Cerebellar cortex (tissue), 1 donor: ENCODE measurements at places on chromosomes 12 and 14.

- DNase-seq: no peak
These were observed 29.3 kb upstream of the BATF start for GRCh38 chr14:75492832-75493591.

- DNase-seq: no peak
These were observed 38.1 kb downstream of the SMOC1 start for GRCh38 chr14:69917287-69917686.

DNA sequence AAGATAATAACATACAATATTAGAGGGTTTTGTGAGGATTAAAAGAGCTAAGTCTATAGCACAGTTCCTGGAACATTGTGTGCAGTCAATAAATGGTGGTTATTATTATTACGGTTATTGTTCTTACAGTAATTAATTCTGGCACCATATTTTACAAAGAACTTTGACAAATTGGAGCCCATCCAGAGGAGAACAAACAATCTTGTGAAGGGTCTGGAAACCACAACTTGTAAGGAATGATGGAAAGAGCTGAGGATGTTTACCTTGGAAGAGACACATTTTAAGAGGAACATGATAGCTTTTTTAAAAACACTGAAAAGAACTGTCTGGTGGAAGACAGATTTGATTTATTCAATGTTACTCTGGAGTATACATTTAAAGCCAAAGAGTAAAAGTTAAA is 150.5 kb upstream of the KRR1 start:
- DNase-seq: no peak

GRCh38 chr14:35133542-35134328 is 11.4 kb downstream of the PRORP start:
- DNase-seq: no peak

DNA sequence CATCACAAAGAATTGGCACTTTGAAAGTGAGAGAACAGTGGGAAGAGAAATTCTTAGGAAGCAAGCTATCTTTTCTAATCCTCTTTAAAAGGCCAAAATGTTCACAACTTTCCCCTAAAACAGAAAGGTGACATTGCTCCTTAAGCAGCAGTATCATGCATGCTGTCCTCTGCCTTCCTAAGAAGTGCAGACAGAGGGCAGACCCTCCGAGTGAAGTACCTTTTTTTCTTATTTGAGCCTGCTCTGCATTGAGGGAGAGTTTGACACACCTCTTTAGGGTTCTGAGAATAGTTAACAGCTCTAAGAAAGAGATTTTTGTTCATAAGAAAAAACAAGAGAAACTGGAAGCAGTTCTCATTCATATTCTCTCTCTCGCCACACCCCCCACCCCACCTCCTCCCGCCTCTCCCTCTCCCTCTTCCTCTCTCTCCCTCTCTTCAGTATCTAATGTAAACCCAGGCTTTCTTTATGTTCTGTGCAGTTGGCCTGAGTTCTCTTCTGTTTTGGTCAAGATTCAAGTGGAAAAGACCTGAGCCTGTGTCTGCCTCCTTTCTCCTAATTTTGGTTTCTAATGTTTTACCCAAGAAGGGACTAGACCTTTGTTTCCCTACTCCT is 709.1 kb downstream of the DIO2 start:
- no peak for DNase-seq

DNA sequence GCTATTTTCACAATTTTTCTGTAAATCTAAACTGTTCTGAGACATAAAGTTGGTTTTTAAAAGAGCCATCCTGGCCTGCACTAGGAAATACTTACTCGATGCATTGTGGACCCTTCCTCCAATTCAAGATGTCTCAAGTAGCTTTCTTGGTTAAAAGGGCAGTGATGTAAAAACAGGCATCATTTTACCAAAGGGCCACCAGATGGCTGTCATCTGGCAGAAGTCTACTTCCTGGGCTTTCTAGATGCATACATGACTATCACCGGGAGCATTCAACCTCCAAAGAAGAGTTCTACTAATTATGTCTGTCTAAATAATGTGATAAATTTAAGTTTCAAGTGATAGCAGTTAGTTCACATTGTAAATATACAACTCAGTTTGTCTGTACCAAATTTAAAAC is 96.8 kb upstream of the FRMD6 start:
- DNase-seq: no peak

DNA sequence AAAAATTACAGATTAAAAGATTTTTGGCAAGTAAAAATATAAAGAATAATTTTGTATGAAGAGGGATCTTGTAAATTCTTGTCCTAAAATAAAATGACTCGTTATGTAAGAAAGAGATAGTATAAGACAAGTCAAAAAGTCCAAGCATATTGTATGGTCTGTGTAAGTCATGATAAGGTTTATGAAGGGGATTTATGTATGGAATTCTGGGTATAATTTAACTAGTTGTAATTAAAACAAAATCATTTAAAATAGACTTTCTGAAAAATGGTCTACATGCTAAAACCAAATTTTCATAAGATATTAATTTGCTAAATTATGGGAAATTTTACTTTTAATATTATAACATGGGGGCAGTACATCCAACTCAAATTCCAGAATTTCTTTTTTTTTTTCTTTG is 17.6 kb upstream of the PEX5 start:
- no peak for DNase-seq

GRCh38 chr14:90724866-90725265 is 91.4 kb downstream of the TTC7B start:
- no peak for DNase-seq

- DNase-seq: no peak
These were observed 362.2 kb upstream of the SFSWAP start for GRCh38 chr12:131348646-131349045.

GRCh38 chr14:54040846-54041245 is 84.2 kb upstream of the BMP4 start:
- DNase-seq: no peak

DNA sequence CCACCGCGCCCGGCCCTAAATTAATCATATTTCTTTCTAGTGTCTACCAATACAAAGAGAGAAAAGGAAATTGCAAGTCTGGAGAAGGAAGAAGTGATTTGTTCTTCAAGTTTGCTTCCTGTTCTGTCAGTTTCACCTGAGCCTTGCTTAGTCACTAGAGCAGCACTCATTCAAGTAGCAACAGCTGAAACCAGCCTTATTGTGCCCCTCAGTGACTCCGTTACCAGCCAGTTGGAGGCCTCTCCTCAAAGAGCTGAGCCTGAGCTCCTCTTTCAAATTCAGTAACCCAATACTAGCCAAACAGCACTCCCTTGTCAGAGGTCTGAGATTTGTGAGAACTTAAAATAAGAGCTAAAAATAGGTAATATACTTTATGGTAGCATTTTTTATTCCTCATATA is 17.4 kb downstream of the PAWR start:
- no peak for DNase-seq

DNA sequence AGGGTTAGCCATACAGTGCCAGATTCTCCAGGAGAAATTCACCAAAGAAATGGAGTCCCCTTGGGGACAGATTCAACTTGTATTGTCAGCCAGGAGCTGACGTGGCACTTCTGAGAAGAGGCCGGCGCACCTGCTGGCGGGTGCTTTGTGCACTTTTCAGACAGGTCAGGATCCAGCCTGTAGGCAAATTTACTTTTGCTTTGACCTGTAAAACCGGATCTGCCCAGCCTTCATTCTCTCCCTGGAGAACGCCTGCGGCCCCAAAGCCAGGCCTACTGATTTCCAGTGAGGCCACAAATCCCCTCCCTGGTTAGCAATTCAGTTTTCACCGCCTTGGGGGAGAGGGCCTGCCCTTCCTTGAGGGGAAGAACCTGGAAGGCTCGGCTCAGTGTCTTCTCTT is 17.4 kb downstream of the P2RX4 start:
- no peak for DNase-seq

DNA sequence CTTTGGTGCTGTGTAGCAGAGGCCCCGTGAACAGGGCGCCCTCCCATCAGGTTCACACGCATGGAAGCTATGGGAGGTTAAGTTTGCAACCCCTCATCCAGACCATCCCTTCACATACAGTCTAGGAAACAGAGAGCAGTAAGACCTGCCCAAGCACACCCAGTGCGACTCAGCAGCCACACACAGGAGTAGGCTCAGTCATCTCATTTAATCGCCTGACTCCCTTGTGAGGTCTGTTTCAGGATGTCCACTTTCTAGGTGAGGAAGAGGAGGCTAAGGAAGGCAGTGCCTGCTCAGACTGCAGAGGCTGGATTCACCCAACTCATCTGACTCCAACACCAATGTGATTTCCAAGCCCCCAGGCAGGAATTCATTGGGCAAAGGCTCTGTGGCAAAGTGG is 11.9 kb downstream of the BDKRB1 start:
- DNase-seq: no peak

DNA sequence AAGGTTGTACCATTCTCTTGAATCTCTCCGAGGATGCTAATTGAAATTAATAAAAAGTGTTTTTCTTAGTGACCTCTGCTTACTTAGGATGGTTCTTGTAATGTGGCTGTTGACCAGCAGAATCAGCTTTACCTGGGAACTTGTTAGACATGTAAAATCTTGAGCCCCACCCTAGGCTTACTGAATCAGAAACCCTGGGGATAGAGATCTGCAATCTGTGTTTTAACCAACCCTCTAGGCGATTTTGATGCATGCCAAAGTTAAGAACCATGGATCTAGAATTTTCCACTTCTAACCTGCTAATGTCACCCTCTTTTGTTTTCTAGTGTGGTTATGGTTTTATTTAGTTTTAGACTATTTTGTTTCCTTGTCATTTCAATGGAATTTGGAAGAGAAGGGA is 6.5 kb downstream of the NUBPL start:
- no peak for DNase-seq

DNA sequence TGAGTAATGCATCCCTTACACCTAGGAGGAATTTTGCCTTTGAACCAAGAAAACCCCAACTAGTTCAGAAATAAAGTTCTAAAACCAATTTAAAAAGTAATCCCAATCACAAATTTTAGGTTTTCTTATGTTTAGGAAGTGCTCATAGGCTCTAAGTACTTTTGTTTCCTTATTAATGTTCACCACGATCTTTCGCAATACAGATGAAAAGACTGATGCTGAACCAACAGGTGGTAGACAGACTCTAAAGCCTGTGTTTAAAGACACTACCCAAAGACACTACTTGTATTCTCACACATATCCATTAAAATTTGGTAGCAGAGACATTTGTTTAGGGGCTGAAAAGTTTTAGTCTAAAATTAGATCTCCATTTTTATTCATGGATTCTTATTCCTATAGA is 10.6 kb upstream of the PHLDA1 start:
- no peak for DNase-seq

DNA sequence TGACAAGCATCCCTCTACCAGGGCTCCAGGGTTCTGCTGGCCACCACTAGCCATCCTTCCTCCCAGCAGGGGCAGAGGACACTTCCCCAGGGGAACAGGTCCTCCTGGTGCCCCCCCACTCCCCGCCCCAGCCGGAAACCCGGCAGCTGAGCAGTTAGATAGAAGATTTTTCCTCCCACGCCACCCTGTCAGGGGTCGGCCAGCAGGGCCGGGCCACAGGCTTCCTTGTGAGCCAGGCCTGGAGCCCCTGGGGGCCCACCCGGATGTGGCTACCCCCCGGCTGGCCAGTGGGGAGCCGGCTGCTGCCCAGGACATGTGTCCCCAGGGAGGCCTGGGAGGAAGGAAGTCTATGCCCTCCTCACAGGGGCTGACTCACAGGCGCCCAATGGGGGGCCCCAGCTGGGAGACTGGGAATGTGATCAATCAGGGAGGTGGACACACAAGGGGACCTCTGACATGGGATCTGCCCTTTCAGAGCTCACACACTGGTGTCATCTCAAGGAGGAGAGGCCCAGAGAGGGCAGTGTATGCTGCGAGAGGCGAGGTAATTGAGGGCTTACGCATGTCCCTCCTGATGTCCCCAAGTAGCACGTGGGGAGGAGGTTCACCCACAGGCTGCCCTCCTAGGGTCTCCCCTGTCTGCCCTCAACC is 4.2 kb downstream of the SH2B3 start:
- no peak for DNase-seq

DNA sequence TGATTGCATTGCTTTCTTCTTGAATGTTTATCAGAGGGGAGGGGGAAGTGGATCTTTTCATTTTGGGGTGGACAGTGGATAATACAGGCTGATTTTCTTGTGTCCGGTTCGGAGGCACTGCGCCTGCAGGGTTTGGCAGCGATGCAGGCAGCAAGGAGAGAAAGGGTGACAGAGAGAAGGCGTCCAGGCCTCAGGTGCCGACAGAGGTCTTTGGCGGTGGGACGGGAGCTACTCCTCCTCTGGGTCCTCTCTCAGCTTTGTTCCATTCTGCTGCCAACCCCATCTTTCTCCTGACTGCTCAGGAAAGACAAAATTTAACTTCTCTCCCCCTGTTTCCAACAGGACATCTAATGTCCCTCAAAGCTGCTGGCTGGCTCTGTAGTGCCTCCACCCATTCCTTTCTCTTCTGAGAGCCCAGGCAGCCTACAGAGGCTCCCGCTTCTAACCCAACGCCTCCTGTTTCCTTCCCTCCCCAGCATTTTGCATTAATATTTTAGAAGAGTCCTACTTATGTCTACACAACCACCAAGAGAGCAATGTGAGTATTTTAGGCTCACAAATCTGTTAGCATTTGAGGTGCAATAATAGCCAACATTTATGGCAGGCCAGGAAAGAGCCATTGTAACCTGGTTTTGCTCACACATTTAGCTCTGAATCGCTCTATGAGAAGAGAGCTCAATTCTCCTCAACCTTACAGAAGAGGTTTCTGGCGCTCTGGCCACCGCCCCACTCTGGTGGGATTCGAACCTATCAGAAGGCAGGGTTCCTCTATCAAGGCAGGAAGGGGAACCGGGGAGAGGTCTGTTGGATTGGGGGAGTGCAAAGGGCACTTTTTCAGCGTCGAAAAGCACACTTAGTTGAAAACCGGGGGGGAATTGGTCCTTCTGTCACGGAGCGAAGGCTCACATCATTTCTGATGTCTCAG is 7.1 kb upstream of the TBX5 start:
- no peak for DNase-seq

- no peak for DNase-seq
These were observed 66.1 kb upstream of the BCAT1 start for GRCh38 chr12:25014961-25015360.

DNA sequence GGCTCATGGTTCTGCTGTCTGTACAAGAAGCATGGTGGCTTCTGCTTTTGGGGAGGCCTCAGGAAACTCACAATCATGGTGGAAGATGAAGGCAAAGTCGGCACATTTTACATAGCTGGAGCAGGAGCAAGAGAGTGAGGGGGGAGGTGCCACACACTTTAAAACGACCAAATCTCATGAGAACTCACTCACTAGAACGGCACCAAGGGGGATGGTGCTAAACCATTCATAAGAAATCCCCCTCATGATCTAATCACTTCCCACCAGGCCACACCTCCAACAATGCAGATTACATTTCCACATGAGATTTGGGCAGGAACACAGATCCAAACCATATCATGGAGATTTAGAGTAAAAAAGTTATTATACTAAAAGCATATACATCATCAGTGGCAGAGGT is 13.6 kb upstream of the LEMD3 start:
- no peak for DNase-seq

GRCh38 chr12:109752117-109753053 is 38.8 kb downstream of the FAM222A start:
- no peak for DNase-seq

DNA sequence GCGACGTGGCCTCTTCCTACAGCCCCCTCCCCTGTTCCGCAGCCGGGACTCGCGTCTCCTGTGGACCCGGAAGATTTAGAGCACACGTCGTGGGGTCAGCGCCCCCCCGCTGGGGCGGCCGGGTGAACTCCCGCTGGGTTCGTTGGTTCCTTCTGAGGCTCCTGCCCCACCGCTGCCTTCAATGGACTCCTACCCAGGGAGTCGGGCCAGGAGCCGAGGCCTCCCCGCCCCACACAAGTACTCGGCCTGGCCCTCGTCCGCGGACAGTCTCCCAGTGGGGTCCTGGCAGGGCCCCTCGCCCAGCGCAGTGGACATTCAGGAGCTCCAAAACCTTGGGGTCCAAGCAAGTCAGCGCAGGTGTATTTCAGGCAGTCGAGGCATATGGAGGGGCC is 1.2 kb downstream of the MMP17 start:
- DNase-seq: no peak
